Lower leg skin (tissue), 4 donors: ENCODE measurements at places on chromosomes 1 and 21. TPM values are rescaled to one million over a fixed set of nuclear protein-coding genes. Genes with fewer than 3 reads are reported as not detected.

GRCh38 chr21:45255381-45256020 lies 32.2 kb downstream of the POFUT2 start:
- DNase-seq, result no peak

Gene SPRR2E
- total RNA-seq, result 149 TPM

Gene PCP4L1
- 0.80 TPM for total RNA-seq

Gene S100A7A
- not detected for total RNA-seq

DNA sequence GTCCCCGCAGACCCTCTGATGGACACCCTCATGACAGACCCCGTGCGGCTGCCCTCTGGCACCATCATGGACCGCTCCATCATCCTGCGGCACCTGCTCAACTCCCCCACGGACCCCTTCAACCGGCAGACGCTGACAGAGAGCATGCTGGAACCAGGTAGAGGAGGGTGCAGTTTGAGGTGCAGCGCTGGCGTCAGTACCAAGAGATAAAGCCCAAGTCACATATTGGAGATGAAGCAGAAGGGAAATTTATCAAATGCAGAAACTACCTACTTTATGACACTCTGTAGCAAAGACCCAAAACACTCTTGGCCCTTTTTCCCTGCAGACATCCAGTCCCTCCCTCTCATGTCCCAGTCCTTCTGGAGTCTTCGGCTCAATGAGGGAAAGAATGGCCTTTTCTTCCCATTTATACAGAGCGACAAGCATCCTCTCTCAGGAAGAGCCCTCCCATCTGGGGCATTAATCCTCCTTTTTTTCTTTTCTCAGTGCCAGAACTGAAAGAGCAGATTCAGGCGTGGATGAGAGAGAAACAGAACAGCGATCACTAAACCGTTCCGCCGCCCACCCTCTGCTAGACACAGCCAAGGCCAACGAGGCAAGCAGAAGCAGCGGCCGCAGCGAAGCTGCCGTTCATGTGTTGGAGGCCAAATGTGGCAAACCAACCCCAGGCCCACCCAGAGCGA lies 30.8 kb upstream of the KIF1B start:
- no peak for DNase-seq
